MG63 (cell line): ENCODE measurements at places on chromosomes 4 and X.

DNA sequence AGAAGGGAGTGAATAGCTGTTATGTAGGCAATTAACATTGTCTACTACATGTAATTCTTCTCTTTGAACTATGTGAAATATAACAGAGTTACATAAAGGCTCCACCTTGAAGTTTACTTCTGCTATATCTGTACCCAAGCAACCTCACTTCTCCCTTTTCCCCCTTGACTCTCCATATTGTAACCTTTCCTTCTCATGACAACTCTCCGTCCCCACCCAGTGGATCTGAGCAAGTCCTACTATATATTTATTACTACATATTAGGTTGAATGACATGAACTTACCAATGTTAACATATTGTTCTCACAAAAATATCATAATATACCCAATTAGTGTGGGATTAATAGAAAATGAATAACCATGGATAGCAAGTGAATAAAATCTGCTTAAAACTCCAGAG lies 93.2 kb upstream of the ATP8A1 start:
- no peak for DNase-seq

DNA sequence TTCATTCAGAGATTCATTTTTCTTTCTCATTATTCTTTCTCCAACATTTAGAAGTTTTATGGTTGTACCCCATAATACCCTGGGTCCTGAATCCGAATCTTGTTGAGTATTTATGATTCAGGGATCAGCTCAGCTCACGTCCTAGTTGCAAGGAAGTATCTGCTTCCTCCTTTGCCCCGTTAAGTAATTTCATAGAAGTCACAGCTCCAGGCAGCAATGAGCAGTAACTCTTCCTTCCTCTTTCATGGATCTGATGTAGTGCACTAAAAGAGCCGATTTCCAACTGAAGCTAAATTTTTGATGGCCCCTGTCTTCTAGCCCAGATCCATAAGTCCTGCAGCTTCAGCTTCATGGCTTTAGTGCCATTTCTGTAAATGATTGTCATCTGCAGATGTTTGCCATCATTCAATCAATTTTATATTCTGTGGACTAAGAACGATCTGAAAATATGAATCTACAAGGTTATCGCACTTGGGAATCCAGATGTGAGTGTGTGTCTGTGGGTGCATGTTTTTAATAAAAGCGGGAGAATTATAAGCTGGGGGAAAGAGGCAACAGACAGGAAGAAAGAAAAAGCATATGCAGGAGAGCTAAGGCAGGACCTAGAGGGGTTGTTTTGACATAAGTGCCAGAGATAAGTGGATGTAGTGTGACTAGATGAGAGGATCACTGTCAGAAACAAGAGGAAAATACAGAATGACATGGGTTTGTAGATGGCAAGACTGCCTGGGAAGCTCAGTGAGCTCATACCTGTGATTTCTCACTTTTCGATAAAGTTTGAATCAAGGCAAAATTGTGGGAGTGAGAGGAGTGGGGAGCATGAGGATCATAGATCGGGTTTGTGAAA lies 17.5 kb downstream of the VEGFD start:
- DNase-seq, result no peak

- DNase-seq, result peak; percentile 42
Measured at GRCh38 chr4:183099537-183100297, 660 bp downstream of the WWC2 start.

DNA sequence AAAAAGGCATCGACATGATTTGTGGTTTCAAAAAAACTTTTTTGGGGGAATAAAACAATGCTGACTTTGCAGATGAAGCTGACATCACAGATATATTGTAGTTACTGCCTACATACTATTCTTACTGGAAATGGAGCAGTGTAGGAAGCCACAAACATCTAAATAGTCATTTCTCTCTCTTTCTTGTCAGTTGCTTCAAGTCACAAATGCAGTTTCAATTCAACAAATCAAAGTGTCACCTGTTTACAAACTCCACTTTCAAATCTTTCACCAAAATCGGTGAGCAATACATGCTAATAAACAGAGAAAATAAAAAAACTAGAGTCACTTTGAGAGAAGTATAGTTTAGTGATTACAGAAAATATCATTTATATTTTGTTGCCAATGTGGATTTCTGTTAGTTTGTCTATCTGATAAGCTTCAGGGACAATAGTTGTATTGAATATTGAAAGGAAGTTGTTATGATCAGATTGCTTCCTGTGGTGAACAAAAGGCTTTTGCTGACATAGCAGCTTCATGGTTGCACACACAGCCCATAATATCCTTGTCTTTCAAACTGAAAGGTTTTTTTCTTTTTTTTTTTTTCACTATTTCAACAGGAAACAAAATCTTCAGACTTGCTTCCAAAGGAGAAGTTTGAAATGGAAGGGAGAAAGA lies 49.7 kb upstream of the PTPN13 start:
- no peak for DNase-seq

DNA sequence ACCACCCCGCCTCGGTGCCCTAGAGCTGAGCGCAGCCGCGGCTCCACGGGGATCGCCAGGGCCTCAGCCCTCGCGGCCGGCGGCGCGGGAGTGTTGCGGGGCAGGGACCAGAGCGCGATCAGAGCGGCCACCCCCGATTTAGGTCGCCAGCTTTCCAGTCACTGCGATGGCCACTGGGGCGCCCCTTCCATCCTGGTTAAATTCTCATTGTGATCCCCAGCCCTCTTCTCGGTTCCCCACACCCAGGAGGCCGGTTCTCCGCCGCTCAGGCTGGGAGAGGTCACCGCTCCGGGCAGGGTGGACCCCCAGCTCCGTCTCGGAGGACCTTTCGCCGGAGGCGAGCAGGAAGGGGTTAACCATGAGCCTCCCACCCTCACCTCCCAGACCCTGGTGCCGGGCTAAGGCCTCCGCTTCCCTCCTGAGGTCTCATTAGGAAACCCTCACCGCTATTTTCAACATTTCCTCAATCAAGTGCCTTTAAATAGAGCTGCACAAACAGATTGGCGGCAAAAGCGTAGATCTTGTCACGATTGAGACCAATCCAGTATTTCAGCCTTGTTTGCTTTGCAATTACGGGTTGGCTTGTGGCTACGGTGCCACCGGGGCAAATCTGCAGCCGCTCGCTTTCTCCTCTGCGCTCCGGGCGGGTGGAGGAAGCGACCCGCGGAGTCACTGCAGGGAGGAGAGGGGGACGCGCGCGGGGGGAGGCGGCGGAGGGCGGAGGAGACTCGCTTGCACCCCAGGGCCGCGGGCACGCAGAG lies 8.3 kb upstream of the HAND2 start:
- DNase-seq, result no peak

DNA sequence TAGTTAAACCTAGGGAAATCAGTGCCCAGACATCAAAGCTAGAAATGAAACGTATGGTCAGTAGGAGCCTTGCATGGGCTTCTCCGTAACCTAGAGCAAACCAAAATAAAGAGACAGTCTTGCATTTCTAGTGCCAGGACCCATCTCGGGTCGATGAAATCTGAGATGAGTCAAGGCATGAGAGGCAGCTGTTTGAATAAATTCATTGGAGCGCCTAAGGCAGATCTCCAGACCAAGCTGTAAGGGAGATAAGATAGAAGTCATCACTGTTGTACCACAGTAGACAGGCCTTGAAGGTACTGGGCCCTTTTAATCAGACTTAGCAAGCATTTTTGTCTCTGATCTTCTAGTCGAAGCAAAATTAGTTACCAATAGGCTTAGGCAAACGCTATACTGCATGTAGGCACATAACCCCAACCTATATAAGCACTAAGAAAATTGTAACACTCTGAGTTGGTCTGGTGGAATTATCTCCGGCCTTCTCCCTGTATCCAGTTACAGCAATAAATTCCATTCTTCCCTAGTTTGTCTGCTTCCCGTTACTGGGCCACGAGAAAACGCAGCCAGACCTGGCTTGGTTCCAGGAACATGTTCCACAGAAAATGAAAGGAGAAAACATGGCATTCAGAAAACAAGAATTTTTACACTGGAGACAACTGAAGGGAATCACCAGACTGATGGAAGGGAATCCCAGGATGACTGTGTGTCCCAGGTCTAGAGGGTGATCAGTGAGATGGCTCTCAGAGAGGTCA lies 21.1 kb upstream of the PAPSS1 start:
- no peak for DNase-seq

DNA sequence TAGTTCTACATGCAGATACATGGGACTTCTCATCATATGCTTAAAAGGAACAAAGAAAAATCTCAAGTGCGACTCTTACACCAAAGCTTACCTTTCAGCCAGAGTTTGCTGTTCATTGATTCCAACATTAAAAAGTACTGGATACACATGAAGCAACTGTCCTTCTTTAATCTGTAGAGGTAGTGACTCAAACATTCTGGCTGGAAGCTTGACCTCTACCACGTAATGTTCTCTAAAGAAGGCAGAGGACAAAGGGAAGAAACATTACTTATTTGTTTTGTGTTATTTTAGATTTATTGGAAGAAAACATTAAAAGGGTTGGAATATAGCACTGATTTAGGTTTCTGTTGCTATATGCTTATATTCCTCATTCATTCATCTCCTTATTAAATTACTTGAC lies 476.1 kb downstream of the IL15 start:
- no peak for DNase-seq

GRCh38 chr4:99863804-99864203 lies 30.4 kb downstream of the LAMTOR3 start:
- no peak for DNase-seq

DNA sequence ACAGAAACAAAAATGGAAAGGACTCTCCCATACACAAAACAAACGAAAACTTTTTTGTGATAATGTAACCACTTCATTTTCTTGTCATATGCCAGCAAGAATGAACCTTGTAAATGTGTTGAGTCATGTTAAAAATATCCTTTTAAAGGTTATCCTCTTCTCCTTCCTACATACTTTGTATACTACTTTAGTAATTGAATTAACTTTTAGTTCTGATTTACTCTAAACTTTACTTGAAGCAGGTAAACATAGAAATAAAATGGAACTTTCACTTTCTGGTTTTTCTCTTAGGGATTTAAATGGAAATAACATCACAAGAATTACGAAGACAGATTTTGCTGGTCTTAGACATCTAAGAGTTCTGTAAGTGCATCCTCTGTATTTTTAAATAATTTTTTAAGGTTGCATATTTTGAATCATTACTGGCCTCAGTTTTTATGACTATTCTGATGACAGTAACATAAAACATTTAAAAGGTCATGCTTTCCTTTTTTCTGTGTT lies 4.7 kb downstream of the SLIT2 start:
- DNase-seq, result no peak

GRCh38 chr4:85391071-85391470 lies 83.9 kb upstream of the ARHGAP24 start:
- no peak for DNase-seq

GRCh38 chr4:68287704-68288392 lies 42.4 kb upstream of the TMPRSS11B start:
- no peak for DNase-seq

DNA sequence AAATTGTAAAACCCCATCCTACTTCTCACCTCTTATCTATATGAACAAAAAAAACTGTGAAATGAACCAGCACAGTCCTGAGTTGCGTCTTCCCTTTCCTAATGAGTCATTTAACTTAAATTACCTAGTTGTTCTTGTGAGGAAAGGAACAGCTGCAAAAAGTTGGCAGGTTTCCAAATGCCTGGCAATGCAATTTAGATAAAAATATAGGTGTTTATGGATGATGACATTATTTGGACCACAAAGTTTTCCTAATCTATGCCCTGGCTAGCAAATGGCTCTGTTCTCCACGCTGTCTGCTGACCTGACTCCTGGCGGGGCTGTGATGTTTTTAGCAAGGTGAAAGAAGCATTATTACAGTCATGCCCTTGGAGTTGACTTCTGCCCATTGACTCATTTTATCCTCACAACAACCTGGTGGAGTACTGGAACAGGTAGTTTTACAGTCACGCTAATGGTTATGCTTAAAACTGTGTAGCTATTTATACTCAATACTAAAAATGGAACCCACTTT lies 29.8 kb upstream of the RELL1 start:
- DNase-seq, result no peak

- DNase-seq, result peak; percentile 40
Measured at GRCh38 chr4:114286262-114286810, 306.9 kb upstream of the ARSJ start.

GRCh38 chrX:69102612-69103194 lies 62.5 kb downstream of the PJA1 start:
- peak; percentile 29 for DNase-seq

DNA sequence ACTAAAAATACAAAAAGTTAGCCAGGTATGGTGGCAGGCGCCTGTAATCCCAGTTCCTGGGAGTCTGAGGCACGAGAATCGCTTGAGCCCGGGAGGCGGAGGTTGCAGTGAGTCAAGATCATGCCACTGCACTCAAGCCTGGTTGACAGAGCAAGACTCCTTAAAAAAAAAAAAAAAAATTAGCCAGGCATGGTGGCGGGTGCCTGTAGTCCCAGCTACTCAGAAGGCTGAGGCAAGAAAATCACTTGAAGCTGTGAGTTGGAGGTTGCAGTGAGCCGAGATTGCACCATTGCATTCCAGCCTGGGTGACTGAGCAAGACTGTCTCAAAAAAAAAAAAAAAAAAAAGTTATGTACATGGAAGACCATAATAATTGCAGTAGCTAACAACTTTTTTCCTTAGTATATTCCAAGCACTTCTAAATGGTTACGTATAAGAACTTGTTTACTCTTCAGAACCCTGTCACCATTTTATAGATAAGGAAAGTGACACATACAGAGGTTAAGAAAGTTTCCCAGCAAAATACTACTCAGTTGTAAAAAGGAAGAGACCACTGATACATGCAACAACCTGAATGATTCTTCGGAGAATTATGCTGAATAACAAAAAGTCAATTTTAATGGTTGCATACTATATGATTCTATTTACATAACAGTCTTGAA lies 24.5 kb downstream of the RUFY3 start:
- DNase-seq, result no peak

- no peak for DNase-seq
Measured at GRCh38 chr4:144403893-144404292, 242.1 kb upstream of the HHIP start.

- no peak for DNase-seq
Measured at GRCh38 chrX:108001218-108001814, 19.1 kb upstream of the TEX13B start.

DNA sequence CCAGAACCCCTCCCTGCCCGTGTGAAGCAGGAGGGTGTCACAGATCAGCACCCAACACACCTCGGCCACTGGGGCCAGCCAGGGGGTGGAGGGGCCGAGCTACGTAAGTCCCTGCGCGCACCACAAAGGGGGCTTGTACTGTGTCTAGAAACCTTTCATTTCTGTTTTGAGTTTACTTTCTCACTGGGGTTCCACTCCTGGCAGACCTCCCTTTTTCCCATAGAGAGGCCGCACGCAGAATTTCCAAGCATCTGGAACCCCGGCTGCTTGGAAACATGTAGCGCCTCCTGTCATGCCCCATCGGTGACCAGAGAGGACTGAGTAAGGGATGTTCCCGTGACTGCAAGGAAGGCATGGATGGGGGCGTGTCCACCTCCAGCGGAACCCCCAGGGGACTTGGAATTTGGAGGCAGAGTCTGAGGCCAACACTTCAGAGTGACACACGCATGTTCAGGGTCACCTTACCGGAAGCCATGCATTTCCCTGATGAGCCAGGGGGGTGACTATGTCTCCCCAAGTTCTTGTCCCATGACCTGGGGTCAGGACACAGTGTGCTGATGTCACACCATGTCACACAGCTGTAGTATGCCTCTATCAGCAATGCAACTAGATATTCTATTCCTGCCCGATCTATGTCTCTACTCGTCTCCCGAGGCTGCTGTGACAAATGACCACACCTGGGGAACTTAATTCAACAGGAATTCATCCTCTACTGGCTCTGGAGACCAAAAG lies 105.3 kb downstream of the DHRSX start:
- no peak for DNase-seq
